Activated CD4-positive, alpha-beta memory T cell treated with anti-CD3 and anti-CD28 coated beads, Interleukin-2, amount 10 ng/mL, durations not matched to agents 7 days and 5 days (primary cell): ENCODE measurements at places on chromosomes 1 and 21. TPM values are rescaled to one million over a fixed set of nuclear protein-coding genes. Genes with fewer than 3 reads are reported as not detected.

Gene CDA
- total RNA-seq, result not detected

Gene CFAP74
- total RNA-seq, result not detected

Gene ADGRL2
- not detected for total RNA-seq

Gene NCMAP
- not detected for total RNA-seq

Gene GRIK1
- not detected for total RNA-seq

Gene S100A9
- total RNA-seq, result 0.55 TPM

Gene TARBP1
- total RNA-seq, result 24.8 TPM

Gene ADAMTS5
- not detected for total RNA-seq

Gene SERINC2
- 0.10 TPM for total RNA-seq

Gene OR14K1
- not detected for total RNA-seq

Gene OBSCN
- 8.0 TPM for total RNA-seq

Gene FLG
- 0.08 TPM for total RNA-seq

Gene PLD5
- total RNA-seq, result not detected

Gene ORC1
- total RNA-seq, result 27.0 TPM

Gene DISP1
- total RNA-seq, result 1.1 TPM

Gene BARHL2
- total RNA-seq, result not detected

Gene FAM163A
- total RNA-seq, result not detected

Gene CDC14A
- total RNA-seq, result 44.9 TPM

Gene PGLYRP4
- not detected for total RNA-seq

Gene TLR5
- 0.15 TPM for total RNA-seq

Gene ACTRT2
- total RNA-seq, result not detected

Gene WNT9A
- 2.0 TPM for total RNA-seq

Gene AVPR1B
- not detected for total RNA-seq

Gene SH2D2A
- 192 TPM for total RNA-seq

Gene SGIP1
- not detected for total RNA-seq

Gene NBPF4
- total RNA-seq, result not detected

Gene FAM3B
- total RNA-seq, result not detected

Gene SPRR2B
- total RNA-seq, result not detected

Gene ERG
- total RNA-seq, result not detected

Gene C1orf94
- total RNA-seq, result not detected

Gene NRAS
- total RNA-seq, result 54.1 TPM

Gene SLAMF9
- total RNA-seq, result not detected

Gene KDF1
- not detected for total RNA-seq

Gene C1orf53
- not detected for total RNA-seq

Gene TIPRL
- total RNA-seq, result 47.1 TPM

Gene GUCA2B
- total RNA-seq, result not detected
